Stimulated activated CD4-positive, alpha-beta T cell treated with anti-CD3 and anti-CD28 coated beads, Interleukin-2, amount 100 ng/mL, for 4 hours (primary cell): ENCODE measurements at places on chromosomes 1 and 21.

GRCh38 chr1:58500043-58500442, 46.5 kb downstream of the OMA1 start:
- no peak for DNase-seq

DNA sequence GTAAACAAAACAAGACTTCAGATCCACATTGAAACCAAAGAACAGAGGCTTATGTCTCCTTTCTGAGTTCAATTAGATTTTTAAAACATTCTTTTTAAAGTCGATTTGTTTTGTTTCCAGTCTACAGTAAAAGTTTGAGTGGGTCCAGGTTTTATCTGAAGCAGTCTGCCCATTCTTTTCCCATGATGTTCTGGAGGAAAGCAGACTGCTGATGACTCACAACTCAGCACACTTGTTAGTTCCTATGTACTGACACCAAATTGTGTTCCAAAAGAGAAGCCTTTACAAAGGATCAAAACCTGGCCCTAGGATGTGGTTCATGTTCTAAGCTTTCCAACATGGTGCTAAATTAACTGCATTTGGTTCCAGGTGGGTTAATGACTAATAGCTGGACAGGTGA, 11.4 kb upstream of the CCN1 start:
- no peak for DNase-seq

GRCh38 chr1:10064416-10065343, 31.9 kb downstream of the UBE4B start:
- no peak for DNase-seq

- DNase-seq, result no peak
These were observed 33.7 kb downstream of the CFH start for GRCh38 chr1:196685506-196685905.

GRCh38 chr1:41888756-41889155, 30.0 kb downstream of the HIVEP3 start:
- no peak for DNase-seq

DNA sequence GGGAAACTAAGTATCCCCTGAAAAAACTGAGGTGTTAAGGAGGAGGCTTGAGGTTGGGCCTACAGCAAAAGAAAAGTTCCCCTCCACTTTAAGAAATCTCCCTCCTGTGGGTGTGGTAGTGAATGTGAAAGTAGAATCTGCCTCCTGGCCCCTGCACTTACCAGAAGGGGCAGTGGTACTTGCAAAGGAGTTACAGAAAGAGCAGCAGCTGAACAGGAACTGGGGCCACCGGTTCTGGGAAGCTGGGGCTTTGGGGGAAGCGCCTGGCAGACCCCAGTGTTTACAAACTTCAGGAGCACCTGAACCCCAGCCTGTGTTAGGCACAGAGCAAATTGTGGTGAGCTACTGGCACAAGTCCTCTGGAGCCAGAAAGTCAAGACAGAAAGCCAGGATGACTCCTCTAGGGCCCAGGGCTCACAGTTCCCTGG, 250.2 kb upstream of the FGGY start:
- DNase-seq, result peak; percentile 7

DNA sequence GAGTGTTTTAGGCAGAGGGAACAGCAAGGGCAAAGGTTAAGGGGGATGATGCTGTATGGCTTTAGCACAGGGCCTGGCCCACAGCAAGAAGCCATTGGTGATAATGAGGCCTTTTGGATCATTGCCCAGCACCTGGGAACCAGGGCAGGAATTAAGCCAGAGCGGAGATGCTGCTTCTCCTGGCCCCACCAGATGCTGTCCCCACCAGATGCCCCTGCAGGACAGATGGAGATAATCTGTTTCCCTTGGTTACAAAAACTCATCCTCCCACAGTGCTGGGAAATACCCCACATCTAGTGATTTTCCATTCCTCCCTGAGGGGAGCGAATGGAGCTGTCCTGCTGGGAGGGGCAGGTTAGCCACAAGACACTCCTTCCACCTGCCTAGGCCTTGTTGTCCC, 18.8 kb downstream of the OPRD1 start:
- no peak for DNase-seq

DNA sequence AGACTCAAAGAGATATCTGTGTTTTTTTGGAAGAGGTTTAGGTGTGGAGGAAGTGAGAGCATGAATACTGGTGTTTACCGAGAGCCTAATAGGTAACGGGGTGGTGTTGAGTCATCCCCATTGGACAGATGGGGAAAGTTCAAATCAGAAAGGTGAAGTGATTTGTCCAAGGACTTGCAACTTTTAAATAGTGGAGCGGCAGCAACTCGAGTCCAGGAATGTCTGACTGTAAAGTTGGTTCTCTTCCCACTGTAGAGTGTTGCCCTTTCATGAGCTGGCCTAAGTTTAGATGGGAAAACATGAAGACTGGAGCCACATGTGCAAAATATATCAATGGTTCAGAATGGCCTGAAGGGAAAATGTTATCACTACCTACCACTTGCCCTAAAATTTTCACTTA, 125.7 kb downstream of the LYPLAL1 start:
- DNase-seq, result no peak

GRCh38 chr1:68093737-68094136, 43.3 kb upstream of the DIRAS3 start:
- no peak for DNase-seq

DNA sequence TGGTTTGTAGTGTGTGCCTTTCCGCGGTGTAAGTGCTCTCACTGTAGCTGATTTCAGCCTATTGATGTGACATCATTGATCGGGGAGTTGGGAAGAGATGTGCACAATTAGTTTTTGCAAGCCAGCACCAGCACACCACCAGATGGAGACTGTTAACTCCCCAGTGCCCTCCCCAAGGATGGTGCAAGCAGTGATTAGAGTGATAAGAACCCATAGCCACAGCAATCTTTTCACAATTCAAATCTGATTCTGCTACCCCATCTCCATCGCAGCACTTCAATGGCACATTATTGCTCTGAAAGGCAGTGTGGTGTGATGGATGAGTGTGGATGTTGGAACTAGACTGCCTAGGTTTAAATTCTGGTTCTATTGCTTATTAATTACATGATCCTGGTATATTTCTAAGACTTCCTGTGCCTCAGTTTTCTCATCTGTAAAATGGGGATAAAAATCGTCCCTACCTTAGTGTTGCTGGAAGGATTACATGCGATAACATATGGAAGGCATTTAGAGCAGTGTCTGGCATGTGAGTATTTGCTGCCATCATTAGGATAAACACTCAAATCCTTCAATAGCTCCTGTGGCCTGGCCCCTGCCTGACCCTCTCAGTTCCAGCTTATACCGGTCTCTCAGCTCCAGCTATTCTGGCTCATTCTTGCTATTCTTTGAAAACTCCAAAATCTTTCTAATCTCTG, 6.7 kb downstream of the CSF3R start:
- no peak for DNase-seq

GRCh38 chr1:8721679-8722324, 95.6 kb downstream of the RERE start:
- DNase-seq, result no peak

DNA sequence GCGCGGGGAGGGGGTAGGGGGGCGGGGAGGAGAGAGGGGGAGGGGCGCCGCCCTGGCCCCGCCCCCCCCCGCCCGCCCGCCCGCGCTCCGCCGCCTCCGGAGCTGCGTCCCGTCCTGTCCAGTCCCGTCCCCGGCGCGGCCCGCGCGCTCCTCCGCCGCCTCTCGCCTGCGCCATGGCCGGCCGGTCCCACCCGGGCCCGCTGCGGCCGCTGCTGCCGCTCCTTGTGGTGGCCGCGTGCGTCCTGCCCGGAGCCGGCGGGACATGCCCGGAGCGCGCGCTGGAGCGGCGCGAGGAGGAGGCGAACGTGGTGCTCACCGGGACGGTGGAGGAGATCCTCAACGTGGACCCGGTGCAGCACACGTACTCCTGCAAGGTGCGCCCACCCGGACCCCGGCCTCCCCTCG, at the start of gene AGRN:
Gene AGRN (plus strand): TSS at position 121 of the 405 bp plus-strand sequence. CDS start 53 bp downstream, at position 174.
- no peak for DNase-seq
